Activated naive CD4-positive, alpha-beta T cell (primary cell): ENCODE measurements at places on chromosomes 3 and 15.

GRCh38 chr3:60268123-60268522 lies 983.1 kb downstream of the FHIT start:
- no peak for DNase-seq

DNA sequence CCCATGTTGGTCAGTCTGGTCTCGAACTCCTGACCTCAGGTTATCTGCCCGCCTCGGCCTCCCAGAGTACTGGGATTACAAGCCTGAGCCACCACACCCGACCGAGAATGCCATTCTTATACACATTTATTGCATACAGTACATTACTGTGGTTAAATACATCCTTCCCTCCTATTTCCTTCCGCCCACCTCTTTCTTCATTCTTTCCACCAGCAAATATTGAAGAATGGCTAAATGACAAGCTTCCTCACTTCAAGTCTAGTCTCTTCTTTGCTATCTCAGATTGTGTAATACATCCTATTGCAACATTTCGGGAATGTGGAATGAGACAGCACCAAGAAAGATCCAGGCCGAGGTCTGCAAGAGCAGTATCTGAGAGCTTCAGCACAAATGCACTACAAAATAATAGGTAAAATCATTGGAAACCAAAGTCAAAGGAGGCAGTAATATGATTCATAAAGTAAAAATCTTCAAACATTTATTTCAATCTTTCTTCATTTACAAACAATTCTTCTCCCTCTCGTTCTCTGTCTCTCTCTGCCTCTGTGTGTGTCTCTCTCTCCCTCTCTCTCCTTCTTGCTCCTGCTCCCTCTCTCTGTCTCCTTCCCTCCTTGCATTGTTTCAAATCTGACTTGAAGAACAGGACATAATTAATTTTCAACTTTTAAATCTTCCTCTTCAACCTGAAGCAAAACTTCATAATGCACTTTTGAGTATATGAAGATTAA lies 94.7 kb upstream of the TGFBR2 start:
- DNase-seq = no peak

DNA sequence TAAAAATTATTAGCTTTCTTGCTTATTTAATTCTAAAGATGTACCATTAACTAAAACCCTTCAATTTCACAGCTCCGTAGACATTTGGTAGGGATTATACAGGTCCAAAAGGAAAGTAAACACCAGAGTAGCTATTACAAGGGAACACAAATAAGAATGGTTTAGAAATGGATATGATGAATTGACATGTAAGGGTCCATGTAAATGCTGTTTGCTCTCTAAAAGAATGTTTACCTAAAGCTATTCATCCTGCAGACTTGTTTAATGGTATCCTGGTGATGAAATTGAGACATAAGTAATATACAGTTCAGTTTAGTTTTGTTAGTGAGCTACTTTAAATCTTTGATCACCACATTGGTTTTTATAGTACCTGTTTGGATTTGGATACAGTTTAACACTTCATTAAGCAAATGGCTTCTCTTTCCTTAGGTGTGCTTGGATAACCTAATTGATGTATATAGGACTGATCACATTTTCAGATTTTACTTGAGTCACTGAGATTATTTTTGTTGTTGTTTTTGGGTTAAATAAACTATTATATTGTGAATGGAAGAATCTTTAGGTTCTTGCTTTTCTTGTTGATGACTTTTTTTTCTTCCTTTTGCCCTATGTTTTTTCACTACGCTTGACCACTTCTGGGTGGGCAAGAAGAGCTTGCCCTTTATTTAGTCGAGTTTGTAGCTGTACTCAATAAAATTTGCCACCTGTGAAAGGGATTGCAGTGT lies 115.4 kb downstream of the TCF12 start:
- no peak for DNase-seq

DNA sequence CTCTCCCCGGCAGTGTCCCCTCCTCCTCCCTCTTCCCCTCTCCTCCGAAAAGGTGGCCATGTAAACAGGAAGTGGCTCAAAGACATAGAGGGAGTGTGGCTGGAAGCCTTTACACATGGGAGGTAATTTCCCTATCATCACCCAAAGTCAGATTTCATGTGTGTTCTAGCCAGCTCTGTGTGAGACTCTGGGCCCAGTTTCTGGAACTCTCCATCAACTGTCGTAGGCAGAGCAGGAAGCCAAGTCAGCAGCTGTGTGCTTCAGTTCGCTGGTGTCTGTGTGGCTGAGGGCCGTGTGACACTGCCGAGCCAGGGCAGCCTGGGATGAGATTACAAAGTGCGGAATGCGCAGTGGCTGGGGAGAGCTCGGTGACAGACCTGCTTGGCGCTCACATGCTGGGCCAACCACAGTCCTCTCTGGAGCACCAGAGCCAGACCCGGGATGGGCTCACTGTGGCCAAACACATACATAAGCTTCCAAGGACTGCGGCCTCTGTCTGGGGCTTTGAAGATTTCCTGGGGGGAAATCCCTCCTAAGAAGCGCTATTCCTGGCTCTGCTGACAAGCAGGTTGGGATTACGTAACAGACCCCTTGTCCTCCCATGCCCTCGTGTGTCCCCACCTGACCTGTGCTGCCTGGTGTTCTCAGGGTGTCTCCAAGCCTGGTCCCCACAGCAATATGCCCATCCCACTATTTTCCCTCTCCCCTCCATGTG lies 50.7 kb downstream of the UMPS start:
- no peak for DNase-seq

DNA sequence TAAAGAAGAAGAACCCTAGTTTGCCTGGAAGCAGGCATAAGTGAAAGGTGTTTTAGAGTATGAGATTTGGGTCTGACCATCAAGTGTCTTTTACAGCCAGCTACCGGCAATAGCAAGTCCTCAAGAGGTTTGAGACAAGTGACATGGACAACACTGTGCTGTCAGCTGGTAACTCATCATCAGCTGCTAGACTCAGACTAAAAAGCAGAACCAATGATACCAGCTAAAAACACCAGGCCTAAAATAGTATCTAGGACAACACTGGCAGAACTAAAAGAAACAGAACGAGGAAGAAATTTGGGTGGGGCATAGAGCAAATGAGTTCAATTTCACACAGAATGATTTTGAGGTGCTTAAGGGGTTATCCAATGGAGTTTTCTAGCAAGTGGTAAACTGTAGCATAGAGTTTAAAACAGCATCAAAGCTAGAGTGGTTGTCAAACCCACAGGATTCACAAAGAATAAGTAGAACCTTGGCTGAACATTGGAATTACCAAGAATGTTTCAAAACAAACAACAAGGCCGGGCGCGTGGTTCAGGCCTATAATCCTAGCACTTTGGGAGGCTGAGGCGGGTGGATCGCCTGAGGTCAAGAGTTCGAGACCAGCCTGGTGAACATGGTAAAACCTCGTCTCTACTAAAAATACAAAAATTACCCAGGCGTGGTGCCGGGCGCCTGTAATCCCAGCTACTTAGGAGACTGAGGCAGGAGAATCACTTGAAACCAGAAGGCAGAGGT lies 3.9 kb downstream of the CIAO2A start:
- no peak for DNase-seq
